ENCODE measurements at places on chromosomes 1 and 21. TPM values are rescaled to one million over a fixed set of nuclear protein-coding genes. Genes with fewer than 3 reads are reported as not detected.

GSTM2 gene
- total RNA-seq, result 16.8 TPM

GJB3 gene
- total RNA-seq, result not detected

OR2L8 gene
- total RNA-seq, result not detected

HMGCL gene
- 31.8 TPM for total RNA-seq

FCRL6 gene
- total RNA-seq, result not detected

OR2T10 gene
- not detected for total RNA-seq

S100A12 gene
- total RNA-seq, result not detected

KIF17 gene
- 0.81 TPM for total RNA-seq

GPR161 gene
- 10.5 TPM for total RNA-seq

CELA2A gene
- total RNA-seq, result not detected

VANGL2 gene
- total RNA-seq, result 0.49 TPM

LYPD8 gene
- total RNA-seq, result not detected

SLC9C2 gene
- 2.7 TPM for total RNA-seq

PLK3 gene
- total RNA-seq, result 18.1 TPM

LCE1E gene
- total RNA-seq, result not detected

FHL3 gene
- total RNA-seq, result 45.7 TPM

INKA2 gene
- 28.8 TPM for total RNA-seq

ADORA1 gene
- total RNA-seq, result not detected

LTN1 gene
- total RNA-seq, result 16.8 TPM

EBNA1BP2 gene
- total RNA-seq, result 92.8 TPM

S100A4 gene
- total RNA-seq, result 248 TPM

DNAI4 gene
- total RNA-seq, result 1.5 TPM

RNU1-2 gene
- not detected for total RNA-seq

LRRC38 gene
- not detected for total RNA-seq

TTC22 gene
- not detected for total RNA-seq

CASQ1 gene
- not detected for total RNA-seq

ZNF593OS gene
- total RNA-seq, result not detected

PPM1J gene
- total RNA-seq, result 0.90 TPM

CTXND2 gene
- not detected for total RNA-seq

DCDC2B gene
- not detected for total RNA-seq

ZNF436 gene
- 12.2 TPM for total RNA-seq

FCER1A gene
- not detected for total RNA-seq

PCSK9 gene
- total RNA-seq, result 7.5 TPM

SERTAD4 gene
- 0.18 TPM for total RNA-seq

FMOD gene
- 39.9 TPM for total RNA-seq

INSRR gene
- total RNA-seq, result not detected

KCNK1 gene
- total RNA-seq, result 2.8 TPM

LCE2B gene
- total RNA-seq, result not detected

PLPP3 gene
- 167 TPM for total RNA-seq

KRTAP24-1 gene
- not detected for total RNA-seq

RNU1-3 gene
- not detected for total RNA-seq

NR5A2 gene
- total RNA-seq, result 0.32 TPM

RNU1-1 gene
- not detected for total RNA-seq

GLUL gene
- 136 TPM for total RNA-seq

GJA9 gene
- not detected for total RNA-seq

STIL gene
- total RNA-seq, result 4.9 TPM

CBR3 gene
- 2.9 TPM for total RNA-seq

TSSK3 gene
- total RNA-seq, result 0.32 TPM

MAB21L3 gene
- total RNA-seq, result not detected

RPS6KC1 gene
- 13.0 TPM for total RNA-seq

MEGF6 gene
- 21.7 TPM for total RNA-seq

All from cardiac atrium fibroblast (primary cell).